ENCODE measurements at places on chromosomes 11 and 22.

GRCh38 chr22:30694171-30694639, 469 bp upstream of the OSBP2 start:
- DNase-seq: peak; percentile 47

DNA sequence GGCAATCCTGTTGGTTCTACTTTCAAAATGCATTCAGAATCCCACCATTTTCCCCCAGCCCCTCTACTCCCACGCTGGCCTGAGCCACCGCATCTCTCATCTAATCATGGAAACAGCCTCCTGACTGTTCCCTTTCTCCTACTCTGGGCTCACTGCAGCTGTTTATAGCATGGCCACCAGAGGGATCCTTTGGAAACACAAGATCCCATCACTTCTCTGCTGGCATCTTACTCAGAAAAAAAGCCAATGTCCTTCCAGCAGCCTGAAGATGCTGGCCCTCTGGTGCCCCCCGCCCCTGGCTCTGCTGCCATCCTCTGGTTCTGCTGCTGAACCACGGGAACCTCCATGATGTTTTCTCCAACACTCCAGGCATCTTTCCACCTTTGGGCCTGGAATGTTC, 11.1 kb downstream of the MS4A8 start:
- DNase-seq: peak; percentile 56

DNA sequence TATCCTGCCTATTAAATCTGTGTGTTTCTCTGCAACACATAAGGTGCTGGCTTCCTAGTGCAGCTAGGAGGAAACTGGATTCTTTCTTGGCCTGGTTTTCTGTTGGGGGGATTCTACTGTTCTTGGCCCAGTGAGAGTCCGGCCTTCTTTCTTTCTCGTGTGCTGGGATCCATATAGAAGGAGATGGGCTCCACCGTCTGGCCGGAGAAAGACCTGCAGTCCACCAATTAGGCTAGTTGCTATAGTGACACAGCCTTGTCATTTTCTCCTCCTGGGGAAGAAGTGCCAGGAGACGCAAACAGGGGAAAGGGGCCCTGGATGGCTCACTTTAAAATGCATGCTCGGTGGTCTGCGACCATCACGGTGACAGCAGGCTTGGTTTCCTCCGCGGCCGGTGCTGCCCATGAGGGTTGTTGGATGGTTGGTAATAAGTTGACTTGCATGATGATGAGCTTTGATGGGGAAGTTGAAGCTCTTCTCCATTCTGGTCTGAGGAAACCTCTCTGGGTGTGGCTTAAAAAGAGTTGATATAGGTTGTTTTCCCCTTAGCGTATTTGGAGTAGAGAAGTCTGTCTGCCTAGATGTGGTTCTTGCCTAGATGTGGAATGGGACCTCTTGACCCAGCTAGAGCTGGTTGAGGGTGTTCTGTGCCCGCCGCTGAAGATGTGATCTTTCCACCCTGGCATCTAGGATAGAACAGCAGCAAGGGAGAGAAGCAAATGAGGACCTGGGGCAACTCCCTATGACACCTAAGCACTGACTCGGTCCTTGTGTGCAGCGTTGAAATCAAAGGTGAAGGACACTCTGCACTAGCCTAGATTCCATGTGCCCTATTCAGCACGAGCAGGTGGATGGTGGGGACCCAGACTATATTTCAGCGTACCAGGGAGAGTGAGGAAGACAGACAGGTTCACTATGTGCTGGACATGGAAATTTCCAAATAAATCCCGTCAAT, 1335.0 kb downstream of the BRD1 start:
- peak; percentile 90 for DNase-seq

- peak; percentile 15 for DNase-seq
Observed at GRCh38 chr22:28137036-28137435, 218.0 kb upstream of the PITPNB start.

DNA sequence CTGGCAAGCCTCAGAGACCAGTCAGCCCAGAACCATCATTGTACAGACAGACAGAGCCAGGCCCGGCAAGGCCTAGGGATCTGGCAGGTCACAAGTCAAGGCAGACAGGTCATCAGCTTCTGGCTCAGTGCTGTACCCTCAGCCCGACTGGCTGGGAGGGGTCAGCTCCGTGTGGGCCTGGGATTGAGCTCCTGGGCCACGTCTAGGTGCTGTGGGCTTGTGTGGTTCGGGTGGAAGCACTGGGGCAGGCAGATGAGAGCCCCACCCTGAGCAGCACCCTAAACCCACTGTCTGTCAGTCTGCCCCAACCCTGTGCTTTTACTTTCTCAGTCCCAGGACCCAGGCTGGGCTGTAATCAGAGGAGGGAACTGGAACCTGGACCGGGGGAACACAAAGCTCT, 26.9 kb upstream of the P2RY2 start:
- DNase-seq: no peak

GRCh38 chr11:128765571-128766549, 72.0 kb downstream of the FLI1 start:
- DNase-seq: no peak

GRCh38 chr11:95252586-95252985, 21.6 kb upstream of the SESN3 start:
- no peak for DNase-seq

DNA sequence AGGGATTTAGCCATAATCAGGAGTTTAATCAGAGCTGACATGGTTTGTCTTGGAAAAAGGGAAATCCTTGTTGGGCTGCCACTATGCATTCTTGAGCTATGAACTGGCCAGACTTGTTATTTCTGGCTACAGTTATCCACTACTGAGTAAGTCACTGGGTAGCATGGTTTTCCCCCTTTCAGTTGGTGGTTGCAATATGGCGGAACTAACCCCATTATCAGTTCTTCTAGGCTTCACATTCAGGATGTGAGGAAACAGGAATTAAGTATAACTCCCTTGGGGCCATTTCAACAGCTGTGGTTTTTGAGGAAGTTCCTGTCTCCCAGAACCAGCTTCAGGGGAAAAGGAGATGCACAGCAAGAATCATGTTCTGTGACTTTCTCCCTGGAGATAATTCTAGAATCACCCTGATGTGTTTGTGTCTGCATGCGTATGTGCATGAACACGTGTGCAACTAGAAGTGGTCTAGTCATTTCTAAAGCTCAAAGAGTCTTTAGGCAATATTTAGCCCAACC, 103.0 kb upstream of the CD44 start:
- DNase-seq: no peak

DNA sequence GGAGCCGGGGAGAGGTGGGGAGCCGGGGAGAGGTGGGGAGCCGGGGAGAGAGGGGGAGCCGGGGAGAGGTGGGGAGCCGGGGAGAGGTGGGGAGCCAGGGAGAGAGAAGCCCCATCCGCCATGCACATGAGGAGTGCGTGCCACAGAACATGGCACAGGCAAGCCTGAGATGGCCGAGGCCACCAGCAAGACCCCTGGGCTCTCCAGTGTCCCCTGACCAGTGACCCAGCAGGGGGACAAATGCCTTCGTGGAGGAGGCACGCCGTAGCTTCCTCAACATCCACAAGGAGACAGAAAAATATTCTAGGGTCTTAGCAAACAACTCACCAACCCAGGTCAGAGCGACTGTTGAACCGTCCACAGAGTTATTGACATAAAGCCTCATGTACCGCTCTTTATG, 618.8 kb downstream of the TBC1D22A start:
- no peak for DNase-seq

DNA sequence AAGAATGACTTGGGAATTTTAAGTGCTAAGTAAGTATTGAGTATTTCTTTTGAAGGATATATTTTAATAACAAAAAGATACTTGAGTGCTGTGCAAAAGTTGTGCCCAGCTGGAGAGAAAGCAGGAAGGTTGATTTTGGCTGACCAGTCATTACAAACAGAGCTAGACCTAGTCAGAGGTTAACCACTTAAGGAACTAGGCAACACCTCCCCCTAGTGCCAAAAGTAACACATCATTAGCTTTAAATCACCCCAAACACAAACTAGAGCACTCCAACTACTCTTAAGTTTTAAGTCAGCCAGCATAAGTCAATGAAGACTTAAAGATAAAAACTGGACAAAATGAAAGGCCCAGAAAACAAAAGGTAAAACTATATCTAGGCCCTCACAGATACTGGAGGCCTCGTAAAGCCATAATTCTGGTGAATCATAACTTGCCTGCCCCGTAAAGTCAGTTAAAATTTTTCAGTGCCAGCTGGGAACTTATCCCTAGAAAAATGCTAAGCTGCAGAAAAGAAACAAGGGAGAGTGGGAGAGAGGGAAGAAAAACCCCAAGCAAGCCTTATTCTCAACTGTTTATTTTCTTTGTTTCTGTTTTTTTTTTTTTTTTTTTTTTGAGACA, 4.6 kb downstream of the TMEM9B start:
- DNase-seq: peak; percentile 56

DNA sequence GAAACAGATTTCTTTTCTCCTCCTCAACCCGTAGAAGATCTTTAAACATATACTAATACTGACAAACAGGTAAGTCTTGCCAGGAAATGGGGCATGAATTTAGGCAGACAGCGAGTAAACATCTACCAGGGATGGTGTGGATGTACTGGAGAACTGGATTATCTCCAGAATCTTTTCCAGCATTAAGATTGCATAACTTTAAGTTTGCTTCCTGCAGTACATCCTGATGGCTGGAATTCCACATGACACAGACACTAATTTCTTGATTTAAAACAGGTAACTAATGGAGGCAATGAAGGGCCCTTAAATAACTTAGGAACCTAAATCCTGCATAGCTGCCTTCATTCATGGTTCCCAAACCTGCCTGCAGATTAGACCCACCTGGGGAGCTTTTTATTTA, 40.7 kb downstream of the JHY start:
- DNase-seq: no peak

DNA sequence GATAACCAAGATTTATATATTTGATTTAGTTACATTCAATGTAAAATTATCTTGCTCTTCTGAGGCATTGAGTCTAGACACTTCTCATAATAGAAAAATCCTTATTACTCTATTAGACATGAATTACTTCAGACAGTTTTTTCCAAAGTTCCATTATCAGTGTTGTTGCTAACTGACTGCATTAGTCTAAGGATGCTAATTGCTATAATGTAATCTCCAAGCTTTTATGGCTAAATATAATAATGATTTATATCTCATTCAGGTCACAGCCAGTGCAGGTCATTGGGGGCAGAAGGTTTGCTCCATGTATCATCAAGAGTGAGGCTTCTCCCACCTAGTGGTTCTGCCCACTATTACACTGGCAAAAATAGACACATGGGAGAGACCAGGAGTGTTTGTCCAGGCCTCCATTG, 377.2 kb upstream of the DDI1 start:
- DNase-seq: peak; percentile 25

DNA sequence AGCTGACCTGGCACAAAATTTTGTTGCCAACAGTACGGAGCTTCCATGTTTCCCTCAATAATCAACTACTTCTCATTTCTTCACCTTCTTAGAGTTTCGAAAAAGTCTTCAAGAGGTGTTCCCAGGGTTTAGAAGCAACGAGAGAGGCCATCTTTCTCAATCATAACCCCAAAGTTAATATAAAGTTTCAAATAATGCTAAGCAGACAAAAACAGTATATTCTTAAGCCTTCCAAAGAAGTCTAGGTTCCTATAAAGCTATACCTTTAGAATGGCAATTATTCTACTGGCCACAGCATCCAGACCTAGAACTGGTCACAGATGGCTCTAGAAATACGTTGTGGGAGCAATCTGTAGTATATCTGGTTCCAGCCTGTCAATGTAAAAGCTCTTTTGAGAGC, 16.9 kb downstream of the DDX6 start:
- no peak for DNase-seq

DNA sequence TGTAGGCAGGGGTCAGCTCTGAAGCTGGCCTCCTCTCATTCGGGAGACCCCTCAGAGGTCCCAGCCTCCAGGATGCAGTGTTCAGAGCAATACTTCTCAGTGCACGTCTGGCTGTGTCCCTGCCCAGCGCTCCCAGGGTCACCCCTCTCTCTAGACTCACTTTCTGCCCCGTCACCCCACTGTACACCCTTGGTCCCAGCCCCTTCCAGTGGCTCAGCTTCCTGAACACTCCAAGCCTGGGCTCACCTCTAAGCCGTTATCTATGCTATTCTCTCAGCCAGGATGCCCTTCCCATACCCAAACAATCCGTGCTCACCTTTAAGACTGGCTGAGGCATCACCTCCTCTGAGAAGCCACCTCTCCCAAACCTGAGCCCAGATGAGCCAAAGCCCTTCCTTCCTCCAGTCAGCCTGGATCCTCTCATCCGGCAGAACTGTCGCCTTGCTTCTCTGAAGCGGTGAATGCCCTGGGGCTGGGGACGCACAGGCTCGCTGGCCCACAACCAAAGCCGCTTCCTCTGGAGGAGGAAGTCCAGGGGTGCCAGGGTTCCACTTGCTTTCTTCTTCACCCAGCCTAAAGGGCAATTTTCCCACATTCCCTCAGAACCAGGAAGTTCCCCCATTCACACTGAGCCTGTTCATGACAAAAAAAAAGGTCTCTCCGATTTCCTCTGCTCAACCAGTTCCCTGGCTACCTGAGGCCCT, 13.7 kb upstream of the CDKN1C start:
- DNase-seq: no peak

- no peak for DNase-seq
Observed at GRCh38 chr11:77470504-77470903, 3.4 kb downstream of the PAK1 start.

DNA sequence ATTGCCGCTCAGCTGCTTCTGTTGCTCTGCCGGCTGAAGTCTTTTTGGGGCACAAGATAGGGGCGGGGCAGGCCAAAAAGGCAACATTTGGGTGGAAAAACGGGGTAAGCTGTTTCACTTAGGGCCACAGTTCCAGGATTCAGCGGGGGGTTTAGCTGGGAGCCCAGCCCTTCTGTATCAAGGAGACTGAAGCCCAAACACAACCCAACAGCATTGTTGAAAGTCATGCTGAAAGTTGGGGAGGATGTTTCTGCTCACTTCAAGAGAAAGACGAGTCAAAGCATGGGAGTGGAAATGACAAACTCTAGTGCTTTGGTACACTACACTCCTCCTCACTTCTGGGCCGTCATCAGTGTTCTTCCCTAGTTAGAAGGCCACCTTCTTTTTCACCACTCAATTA, 56.1 kb upstream of the GNAZ start:
- no peak for DNase-seq

- no peak for DNase-seq
Observed at GRCh38 chr11:73324665-73325035, 16.6 kb downstream of the ARHGEF17 start.

DNA sequence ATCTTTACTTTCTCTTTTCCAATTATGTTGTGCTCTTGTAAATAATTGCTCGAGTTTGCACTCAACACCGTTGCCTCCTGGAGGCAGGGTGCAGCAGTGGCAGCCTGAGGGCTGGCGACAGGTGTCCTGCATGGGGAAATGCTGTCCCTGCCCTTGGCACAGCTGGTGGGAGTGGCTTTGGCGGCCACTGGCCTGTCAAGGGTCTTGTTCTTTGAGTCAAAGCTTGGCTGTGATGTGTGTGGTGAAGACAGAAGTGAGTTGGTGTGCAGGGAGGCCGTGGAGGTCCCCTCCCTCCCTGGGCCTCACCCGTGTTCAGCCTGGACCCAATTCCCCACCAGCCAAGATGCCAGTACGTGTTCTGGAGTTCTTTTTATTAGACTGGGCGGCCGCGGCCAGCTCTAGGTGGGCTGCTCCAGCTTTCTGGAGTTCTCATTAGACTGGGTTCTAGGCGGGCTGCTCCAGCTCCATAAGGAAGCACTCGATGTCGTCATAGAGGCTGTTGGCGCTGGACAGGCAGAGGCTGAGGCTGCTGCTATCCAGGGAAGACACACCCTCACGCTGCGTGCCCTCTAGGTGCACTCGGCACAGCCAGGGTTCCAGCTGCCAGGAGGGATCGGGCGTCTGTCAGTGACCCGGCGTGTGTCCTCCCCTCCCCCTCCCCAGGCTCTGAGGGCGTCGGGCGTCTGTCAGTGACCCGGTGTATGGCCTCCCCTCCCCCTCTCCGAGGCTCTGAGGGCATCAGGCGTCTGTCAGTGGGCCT, 3.4 kb downstream of the IRF7 start:
- peak; percentile 36 for DNase-seq
